ENCODE measurements at places on chromosomes 4 and X.

- DNase-seq: no peak
Observed at GRCh38 chr4:65050786-65051185, 619.5 kb downstream of the EPHA5 start.

GRCh38 chr4:148618856-148619255 lies 176.6 kb upstream of the NR3C2 start:
- no peak for DNase-seq

DNA sequence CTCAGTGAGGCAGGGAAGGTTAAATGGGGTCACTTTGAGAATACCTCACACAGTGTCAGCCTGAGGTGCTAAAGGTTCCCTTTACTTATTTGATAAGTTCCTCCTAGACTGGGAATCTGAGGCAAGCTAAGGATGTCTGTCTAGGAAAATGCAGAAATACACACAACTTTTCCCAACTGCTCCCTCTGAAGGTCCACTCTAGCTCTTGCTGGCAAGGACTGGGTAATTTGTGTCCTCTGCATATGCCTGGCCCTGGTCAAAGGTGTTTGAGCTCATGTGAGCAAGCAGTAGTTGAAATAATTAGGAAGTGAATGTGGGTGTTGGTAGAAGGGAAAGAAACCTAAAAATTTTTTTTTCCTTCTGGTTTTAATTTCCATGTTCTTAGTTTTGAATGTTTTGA lies 21.3 kb downstream of the TXLNG start:
- no peak for DNase-seq

GRCh38 chr4:151939670-151940069 lies 178.9 kb upstream of the GATB start:
- DNase-seq: no peak

DNA sequence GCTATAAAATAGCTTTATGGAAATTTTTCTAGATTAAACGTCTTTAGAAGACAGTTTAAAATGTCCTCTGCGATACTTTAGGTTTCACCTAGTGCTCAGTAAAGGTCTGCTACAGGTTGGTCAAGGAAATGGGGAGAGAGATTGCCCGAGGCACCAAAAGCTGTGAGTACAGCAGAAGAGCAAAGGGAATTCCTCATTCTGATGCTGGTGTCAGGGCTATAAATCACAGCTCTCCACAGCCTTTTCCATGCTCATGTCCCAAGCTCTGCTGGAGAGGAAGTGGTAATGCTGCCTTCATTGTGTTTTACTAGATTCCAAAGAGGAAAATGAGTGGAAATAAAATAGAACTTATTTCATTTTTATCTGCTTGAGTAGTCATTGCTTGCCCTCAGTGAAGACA lies 2060.4 kb downstream of the ARAP2 start:
- DNase-seq: no peak

DNA sequence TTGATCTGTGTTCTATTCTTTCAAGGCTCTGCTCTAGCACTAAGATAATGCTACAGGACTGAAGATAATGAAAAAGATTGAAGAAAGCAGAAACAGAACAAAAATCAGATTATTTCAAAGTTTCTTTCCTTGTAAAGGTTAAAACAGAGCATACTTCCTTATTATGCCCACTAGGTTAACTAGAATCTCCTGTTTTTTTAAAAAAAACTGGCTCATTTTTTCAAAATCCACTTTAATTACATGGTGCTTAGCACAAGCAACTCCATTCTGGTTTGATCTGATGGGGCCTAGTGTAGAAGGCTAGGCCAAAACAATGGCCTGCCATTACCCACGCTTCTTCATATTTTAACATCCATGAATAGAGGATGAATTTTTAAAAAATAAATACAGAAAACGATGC lies 1.2 kb upstream of the UBA6 start:
- DNase-seq: no peak

GRCh38 chrX:107654872-107655761 lies 26.8 kb downstream of the PRPS1 start:
- peak; percentile 10 for DNase-seq

DNA sequence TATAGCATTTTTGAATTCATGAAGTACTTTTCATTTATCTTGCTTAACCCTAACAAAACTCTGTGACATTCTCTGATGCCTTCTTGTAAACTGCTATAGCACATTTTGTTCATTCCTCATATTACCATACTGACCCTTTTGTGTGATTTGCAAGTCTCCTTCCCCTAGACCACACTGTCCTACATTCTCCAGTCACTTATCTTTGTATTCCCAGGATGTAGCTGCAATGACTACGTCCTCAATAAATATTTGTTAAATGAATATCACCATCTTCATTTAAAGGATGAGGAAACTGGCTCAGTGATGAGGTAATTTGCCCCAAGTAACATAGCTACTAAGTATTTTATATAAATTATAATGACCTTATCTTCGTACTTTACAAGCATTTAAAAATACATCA lies 11.9 kb downstream of the HUWE1 start:
- DNase-seq: no peak

GRCh38 chrX:31217084-31217483 lies 145.2 kb upstream of the FTHL17 start:
- no peak for DNase-seq

- DNase-seq: peak; percentile 42
Observed at GRCh38 chrX:14232688-14233087, 203.0 kb upstream of the GEMIN8 start.

- DNase-seq: no peak
Observed at GRCh38 chrX:14964500-14964899, 91.3 kb downstream of the MOSPD2 start.

- DNase-seq: no peak
Observed at GRCh38 chr4:160825644-160826338, 1338.0 kb downstream of the FSTL5 start.

GRCh38 chr4:102637391-102637790 lies 123.4 kb downstream of the MANBA start:
- no peak for DNase-seq

- DNase-seq: no peak
Observed at GRCh38 chr4:110109455-110109854, 89.0 kb downstream of the ELOVL6 start.

DNA sequence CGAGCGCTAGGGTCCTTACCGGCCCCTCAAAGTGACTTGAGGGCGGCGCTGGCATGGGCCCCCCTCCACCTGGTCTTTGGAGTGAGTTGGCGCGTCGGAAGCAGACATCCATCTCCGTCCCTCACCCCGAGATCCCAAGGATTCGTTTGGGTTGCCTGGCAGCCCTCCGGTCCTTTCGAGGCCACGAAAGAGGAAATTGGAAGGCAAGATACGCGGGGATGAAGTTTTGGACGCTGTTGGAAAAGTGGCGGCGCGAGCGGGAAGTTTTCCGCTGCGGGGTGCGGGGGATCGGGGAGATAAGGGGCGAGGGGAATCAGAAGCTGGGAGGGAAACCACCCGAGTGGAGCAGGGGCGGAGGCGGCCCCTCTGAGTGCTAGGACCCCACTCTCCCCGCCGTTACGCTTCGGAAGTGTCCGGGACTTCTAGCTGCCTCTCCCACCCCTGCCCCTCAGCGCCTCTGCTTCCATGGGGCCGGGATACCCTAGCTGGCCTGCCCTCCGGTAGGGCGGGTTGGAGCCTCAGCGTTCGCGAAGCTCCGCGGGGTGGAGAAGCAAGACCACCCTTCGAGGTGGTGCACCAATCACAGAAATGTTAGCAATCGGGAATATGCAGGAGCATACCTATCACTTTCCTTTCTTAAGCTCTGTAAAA lies 57.8 kb downstream of the FRMPD3 start:
- DNase-seq: no peak

DNA sequence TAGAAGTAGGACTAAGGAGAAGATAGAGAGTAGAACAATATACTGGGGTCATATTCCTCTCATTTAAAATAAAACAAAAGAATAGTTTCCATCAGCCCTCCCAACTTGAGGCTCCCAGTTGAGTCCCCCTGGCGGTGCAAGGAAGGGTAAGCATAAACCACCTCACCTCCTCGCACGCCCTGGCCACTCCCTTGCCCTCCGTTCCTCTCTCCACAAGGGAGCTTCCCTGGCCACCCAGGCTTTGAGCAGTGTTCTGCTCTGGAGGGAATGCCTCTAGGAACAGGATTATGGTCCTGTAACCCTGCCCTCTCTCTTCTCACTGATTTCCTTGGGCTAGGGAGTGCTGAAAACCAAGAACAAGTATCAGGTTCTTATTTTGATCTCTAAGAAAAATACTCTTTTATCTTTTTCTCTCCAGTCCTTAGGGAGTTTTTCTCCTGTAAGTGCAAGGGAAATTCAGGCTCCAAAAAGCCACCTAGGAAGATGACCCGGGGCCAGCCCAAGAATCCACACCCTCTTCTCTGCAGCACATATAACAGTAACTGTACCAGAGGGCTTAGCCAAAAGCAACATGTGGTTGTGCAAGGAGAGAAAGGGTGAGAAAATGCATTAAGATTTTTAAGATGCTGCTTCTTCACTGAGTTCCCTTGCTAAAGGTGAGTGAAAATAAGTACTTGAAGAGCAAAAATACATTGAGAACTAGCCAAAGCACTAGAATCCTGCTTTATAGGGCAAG lies 69.9 kb downstream of the USP38 start:
- DNase-seq: no peak

DNA sequence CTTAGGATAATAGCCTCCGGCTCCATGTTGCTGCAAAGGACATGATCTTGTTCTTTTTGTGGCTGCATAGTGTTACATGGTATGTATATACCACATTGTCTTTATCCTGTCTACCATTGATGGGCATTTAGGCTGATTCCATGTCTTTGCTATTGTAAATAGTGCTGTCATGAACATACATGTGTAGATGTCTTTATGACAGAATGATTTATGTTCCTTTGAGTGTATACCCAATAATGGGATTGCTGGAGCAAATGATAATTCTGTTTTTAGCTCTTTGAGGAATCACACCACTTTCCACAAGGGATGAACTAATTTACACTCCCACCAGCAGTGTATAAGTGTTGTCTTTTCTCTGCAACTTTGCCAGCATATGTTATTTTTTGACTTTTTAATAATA lies 4.6 kb downstream of the RAB33B start:
- peak; percentile 4 for DNase-seq

- DNase-seq: peak; percentile 49
Observed at GRCh38 chr4:143185253-143186107, 763 bp downstream of the USP38 start.

DNA sequence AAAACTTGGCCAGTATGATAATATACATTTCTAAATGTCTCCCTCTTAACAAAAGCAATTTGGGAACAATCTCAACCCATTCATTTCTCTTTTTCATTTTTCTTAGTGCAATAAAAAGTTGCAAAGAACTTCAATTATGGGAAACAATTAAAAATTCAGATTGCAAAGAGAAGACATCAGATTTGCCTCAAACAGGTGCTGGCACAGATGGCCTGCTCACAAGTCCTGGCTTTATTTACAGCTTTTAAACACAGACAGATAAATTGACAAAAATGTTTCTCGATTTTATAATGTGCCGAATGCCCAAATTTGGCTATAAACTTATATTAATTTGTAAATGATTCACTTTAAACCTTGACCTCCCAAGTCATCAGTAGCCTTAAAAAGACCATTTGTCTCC lies 28.7 kb downstream of the SLC4A4 start:
- DNase-seq: no peak

DNA sequence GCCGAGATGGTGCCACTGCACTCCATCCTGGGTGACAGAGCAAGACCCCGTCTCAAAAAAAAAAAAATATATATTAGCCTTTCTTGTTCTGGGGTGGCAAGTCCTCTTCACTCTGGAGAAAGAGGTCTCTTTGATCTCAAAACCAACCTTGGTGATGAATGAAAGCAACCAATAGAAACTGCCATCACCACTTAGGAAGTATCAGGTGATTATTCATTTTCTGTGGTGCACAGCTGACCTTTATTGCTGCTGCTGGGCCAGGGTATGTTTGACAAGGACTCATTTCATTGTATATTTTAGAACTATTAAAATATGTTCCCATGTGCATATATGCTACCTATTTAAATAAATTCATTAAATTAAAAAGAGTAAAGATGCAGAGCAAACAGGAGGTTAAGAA lies 76.0 kb upstream of the KIT start:
- peak; percentile 36 for DNase-seq

GRCh38 chrX:67563469-67564448 lies 19.9 kb downstream of the AR start:
- no peak for DNase-seq

DNA sequence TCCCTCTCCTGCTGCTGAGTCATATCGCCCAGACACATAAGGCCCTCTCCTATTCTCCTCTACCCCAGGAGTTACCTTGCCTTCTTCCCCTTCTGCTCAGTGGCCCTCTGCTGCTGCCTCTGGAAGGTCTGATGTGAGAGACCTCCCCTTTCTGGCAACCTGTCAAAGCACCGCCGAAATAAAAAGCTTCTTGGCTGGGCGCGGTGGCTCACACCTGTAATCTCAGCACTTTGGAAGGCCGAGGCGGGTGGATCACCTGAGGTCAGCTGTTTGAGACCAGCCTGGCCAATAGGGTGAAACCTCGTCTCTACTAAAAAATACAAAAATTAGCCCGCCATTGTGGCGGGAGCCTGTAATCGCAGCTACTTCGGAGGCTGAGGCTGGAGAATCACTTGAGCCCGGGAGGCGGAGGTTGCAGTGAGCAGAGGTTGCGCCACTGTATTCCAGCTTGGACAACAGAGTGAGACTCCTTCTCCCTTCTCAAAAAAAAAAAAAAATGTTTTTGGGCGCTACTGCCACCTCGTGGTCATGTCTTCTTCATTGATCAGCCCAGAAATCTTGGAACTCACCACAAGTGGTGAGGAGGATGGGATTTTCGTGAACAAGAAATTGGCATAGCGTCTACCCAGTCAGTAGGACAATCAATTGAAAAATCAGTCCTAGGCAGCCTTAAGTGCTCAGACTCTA lies 8.6 kb upstream of the ZXDA start:
- peak; percentile 51 for DNase-seq

GRCh38 chr4:56655627-56656345 lies 25.3 kb downstream of the HOPX start:
- no peak for DNase-seq

DNA sequence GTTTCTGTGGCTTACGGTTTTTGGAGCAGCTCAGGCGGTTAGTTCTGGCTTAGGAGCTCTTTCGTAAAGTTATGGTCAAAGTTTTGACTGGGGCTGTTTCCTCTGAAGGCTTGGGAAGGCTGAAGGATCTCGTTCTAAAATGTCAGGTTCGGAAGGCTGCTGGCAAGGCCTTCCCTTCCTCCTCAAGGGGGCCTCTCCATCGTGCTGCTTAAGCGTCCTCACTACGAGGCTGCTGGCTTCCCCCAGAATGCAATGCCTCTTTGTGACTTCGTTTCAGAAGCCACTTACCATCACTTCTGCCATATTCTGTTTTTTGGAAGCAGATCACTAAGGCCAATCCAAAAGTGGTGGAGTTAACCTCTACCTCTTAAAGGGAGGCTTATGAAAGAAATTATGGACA lies 1196.4 kb upstream of the TENM3 start:
- no peak for DNase-seq

- DNase-seq: peak; percentile 59
Observed at GRCh38 chr4:152680988-152681603, 1.3 kb upstream of the TMEM154 start.
